ENCODE measurements at places on chromosomes 3 and 15.

GRCh38 chr3:189833266-189833665 is 202.1 kb downstream of the TP63 start:
- DNase-seq, result no peak

DNA sequence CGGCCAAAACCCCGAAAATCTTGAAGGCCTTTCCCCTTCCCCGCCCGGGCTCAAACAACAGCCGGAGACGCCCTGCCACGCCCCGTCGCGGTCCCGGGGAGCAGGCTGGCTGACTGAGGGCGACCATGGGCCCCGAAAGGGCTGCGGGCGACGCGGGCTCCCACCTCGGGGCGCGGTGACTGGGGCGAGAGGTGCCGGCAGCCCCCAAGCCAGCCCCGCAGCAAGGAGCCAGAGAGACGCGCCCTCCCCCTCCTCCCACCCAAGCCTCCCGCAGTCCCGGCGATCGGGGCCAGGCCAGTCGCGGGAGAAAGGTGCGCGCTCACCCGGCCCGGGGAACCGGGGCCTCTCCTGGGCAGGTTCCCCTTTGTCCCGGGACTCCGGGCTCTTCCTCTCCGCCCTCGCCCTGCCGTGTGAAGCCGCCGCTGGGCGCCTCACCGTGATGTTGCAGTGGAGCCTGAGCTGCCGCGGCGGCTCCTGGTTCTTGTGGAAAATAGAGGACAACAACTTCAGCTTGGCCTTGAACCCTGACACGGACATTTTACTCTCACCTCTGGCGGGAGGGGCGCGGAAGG is 30.6 kb upstream of the ZSCAN2 start:
- peak; percentile 58 for DNase-seq

DNA sequence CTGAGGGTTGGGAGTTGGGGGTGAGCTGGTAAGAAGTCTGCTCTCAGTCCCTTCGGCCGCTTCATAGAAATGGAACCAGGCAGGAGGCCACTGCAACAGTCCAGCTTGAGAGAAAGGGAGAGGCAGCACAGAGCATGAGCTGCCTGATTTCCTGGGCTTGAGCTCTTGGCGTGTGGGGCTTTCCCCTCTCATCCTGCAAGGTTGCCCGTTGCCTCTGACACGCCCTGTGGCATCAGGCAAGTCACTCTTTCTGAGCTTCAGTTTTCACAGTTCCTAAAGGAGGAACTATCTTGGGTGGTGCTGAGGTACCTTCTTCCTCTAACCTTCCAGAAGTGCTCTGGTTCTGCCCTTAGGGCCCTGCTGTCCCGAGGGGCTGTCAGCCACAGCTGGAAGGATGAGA is 4.9 kb downstream of the MESP2 start:
- DNase-seq, result no peak

GRCh38 chr3:38165722-38166387 is 518 bp downstream of the OXSR1 start:
- DNase-seq, result no peak

GRCh38 chr3:14144423-14145075 is 19.7 kb downstream of the TMEM43 start:
- DNase-seq, result peak; percentile 39

GRCh38 chr3:31699309-31699953 is 166.7 kb downstream of the STT3B start:
- no peak for DNase-seq

GRCh38 chr3:195180490-195181112 is 90.4 kb downstream of the XXYLT1 start:
- no peak for DNase-seq

DNA sequence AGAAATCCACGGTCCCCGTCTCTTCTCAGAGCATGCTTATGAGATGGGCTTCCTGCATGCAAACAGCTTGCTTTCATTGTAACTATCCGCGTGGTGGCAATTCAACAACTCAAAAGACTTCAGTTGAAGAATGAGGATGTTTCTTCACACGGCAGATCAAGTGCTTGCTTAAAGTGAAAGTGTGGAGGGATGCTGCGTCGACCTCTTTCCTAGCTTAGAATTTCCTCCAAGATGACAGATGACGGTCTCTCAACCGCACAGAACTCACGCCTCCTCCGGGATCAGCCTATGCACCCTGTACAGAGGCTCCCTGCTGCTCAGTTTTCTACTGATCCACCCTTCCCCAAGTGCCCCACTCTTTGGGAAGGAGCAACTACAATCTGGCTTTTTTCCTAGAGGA is 47.8 kb downstream of the PCSK6 start:
- DNase-seq, result no peak

DNA sequence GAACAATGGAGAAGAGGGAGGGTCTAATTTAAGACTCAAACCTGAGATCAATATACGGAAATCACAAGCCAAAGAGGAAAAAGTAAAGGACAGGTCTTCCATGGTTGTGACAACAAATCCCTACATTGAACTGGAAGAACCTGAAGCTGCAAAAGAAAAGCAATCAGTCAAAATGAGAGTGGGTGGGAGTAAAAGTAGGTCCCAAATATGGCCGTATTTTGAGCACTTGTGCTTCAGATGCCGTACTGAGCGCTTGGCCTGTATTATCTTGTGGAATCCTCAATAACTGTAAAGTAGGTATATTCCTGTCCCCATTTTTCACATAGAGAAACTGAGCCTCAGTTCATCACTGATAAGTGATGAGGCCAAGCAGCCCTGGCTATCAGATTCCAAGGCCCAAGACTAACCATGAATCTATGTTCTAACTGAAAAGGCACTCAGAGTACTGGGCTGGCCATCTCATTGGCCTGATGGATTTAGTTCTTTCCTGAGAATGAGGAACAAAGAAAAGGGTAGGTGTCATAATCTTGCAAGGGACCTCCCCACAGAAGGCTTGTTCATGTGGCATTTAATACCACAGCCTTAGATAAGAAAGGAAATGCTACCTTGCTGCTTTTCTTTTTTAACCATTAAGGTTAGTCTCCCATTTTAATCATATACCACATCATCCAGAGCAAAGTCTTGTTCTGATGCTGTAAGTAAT is 52.5 kb downstream of the LRRN1 start:
- no peak for DNase-seq

DNA sequence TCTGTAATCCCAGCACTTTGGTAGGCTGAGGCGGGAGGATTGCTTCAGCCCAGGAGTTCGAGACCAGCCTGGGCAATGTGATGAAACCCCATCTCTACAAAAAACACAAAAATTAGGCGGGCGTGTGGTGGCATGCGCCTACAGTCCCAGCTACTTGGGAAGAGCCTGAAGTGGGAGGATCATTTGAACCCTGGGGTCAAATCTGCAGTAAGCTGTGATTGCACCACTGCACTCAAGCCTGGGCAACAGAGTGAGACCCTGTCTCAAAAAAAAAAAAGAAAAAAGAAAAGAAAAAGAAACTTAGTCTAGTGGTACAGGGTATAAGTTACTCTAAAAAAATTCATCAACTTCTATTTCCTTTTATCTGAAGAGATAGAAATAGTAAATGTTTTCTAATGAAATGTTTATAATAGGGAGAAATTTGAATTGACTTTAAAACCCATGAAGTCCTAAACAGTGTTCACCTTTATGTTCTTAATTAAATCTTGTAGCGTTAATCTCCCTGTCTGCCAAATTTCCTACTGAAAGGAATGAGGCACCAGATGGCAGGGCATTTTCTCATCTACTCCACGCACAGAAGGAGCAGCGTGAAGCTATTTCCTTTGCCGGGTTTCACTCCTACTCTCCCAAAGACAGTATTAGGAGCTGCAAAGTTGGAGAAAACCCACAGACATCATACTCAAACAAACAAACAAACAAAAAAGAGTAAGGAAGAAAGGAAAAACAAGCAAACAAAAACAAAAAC is 1.9 kb downstream of the PCLAF start:
- DNase-seq, result no peak

GRCh38 chr3:56748663-56749231 is 53.0 kb downstream of the ARHGEF3 start:
- no peak for DNase-seq

DNA sequence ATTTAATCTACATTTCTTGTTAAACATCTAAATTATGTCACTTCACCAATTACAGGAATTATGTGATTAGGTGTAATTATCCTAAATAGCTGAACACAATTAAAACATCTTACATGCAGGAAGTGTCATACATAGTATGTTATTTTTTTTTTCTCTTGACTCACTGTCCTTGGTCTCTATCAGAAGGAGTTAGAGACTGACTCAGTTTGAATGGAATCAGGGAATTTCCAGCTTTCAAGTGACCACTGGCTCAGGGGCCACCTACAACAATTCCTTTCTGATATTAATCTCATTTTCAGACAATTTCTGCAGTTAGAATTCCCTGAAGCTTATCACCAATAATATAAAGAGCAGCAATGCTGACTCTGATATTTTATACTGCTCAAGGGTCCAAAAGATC is 400.7 kb downstream of the ROBO1 start:
- no peak for DNase-seq

DNA sequence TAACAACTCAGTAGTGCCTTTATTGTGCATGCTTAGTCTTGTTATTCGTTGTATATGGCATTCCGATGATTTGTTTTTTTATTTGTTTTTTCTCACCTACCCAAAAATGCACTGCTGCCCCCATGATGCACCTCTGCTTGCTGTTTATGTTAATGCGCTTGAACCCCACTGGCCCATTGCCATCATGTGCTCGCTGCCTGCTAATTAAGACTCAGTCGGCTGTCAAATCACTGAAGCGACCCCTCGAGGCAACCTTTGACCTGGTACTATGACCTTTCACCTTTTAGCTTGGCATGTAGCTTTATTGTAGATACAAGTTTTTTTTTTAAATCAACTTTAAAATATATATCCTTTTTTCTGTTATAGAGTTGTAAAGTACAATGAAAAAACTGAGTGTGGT is 177.8 kb downstream of the MBNL1 start:
- no peak for DNase-seq

DNA sequence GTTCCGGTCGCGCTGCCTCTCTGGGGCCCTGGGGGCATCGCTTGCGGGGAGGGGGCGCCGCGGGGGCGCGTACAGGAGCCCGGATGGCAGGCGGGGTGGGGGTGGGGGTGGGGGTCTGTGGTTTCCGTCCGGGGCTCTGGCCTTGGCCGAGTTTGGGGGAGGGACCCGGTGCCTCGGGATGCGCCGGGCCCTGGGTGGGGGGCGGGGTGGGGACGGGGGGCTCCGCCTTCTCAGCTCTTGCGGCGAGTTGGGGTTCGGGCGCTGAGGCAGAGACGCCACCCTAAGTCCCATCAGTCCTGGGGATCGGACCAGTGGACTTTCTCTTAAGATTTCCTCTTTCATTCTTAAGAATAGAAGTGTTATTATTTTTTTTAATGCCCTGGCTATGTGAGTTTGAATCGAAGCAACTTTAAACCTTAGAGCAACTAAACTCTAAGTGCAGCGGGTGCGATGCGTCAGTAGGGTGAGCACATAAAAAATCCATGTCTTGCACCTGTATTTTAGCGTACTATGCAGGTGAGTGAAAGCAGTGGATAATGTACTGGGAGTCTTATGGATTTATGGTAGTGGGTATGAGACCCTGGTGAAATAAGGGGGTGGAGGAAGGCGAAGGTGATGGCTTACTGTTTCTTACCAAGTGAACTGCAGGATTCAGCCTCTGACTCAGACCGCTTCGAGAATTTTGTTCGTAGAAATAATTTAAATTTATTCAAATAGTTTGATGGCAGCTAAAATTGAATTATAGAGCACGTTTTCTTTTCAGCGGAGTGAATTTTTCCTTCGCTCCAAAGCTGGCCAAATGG is 762 bp downstream of the CTNNB1 start:
- DNase-seq, result no peak

GRCh38 chr3:191922570-191922969 is 461.6 kb downstream of the PYDC2 start:
- no peak for DNase-seq

GRCh38 chr3:50068134-50068533 is 20.6 kb upstream of the RBM5 start:
- no peak for DNase-seq

Measured in activated CD8-positive, alpha-beta memory T cell treated with anti-CD3 and anti-CD28 coated beads, Interleukin-2, amount 50 U/mL, for 4 hours (primary cell).